ENCODE measurements at places on chromosomes 2 and 18.

DNA sequence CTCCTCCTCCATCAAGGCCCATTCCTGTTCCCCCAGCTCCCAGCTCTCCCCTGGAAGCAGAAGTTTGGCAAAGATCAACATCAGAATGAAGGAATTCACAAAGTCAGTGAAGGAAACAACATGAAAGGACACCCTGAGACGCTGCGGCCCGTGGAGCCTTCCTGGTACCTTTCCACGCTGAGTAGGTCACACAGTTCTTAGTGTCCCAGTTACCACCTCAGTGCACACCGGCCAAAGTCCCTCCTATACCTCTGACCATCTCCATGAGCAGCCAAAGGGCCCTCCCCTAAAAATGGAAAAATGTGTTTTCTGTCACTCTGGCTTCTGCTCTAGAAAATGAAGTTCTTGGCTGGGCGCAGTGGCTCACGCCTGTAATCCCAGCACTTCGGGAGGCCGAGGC, 191.6 kb upstream of the AGAP1 start:
- no peak for DNase-seq

GRCh38 chr2:208015475-208015874, 9.9 kb downstream of the PLEKHM3 start:
- DNase-seq: no peak

- DNase-seq: peak; percentile 92
Measured at GRCh38 chr2:47767880-47768609, 14.9 kb upstream of the MSH6 start.

DNA sequence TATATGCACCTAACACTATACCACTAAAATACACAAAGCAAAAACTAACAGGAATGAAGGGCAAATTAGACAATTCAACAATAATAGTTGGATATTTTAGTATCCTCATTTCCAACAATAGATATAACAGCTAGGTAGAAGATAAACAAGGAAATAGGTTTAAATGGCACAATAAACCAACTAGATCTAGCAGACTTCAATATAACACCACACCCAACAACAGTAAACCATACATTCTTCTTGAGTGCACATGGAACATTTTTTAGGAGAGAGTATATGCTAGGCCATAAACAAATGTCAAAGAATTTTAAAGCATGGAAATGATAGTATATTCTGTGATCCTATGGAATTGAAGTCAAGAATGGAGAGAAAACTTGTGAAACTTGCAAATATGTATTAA, 138.4 kb downstream of the NDUFA10 start:
- DNase-seq: no peak

DNA sequence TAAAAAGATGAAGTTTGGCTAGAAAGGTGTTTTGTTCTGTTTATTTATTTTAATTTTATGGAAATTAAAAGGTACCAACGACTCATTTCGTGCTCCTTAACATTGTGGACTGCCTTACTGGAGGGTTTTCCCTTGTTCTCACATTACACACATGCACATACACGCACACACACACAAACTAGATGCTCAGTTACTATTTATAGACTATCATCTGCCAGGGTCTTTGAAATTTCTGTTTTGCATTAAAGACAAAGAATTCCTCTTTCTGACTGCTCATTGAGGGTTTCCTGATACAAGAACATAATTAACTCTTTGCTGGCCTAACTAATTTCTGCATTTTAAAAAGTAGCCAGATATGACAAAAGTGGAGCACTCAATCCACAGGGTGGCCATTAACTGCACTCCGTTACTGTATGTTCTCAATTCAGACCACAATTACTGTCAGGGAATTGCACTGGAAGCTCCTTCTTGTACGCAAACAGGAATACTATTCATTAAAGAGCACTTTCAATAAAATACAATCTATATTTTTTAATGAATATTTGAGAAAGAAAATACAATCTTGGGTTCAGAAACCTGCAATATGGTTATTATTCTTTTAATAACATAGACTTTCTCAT, 366.9 kb upstream of the GALNT5 start:
- DNase-seq: no peak

DNA sequence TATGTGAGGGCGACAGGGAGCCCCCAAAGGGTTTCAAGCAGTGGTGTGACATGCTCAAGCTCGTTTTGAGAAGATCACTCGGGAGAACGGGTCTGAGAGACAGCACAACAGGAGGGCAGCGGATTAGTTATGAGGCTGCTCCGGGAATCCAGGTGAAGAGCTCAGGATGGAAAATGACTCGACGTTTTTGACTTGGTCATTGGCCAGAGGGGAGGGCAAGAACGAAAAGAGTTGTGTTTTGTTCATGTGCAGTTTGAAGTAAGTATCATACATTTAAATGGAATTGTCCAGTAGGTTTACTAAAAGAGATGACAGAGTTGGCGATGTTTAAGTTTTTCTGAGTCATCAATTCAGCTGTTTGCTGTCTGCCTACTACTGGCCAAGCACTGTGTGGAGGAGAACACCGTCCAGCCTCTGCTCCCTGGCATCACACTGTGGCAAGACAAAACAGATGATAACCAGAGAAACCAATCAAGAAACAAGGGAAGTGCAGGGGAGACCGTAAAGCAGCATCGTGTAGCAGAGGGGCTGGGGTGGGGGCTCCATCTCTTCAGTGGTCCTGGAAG, 25.3 kb upstream of the ANXA4 start:
- DNase-seq: no peak

DNA sequence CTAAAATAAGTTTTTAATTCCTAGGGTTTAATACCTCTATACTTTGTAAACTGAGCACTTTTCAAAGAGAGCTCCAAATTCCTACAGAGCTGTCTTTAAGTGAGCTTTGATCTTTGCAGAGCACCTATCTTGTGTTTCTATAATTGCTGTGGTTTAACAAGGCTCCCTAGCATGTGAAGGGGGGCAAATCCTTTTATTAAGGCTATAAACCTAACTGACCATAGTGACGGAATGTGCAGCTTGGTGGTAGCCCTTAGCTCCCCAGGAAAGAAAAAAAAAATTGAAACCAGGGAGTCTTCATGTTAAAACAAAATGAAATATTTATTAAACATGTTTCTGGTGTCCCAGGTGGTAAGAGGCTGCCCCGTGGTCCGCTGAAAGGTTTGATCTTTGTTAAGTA, 78.6 kb upstream of the ETAA1 start:
- no peak for DNase-seq

Data from activated CD4-positive, alpha-beta T cell treated with anti-CD3 and anti-CD28 coated beads, Interleukin-2, amount 10 ng/mL, durations not matched to agents 24 days and 14 days (primary cell).